ENCODE measurements at places on chromosomes 13 and 19. TPM values are rescaled to one million over a fixed set of nuclear protein-coding genes. Genes with fewer than 3 reads are reported as not detected.

Gene ZNF296
- 0.23 TPM for total RNA-seq

Gene SIGLEC8
- total RNA-seq: not detected

Gene ACTMAP
- 9.0 TPM for total RNA-seq

Gene TNPO2
- 48.6 TPM for total RNA-seq

Gene ZNF555
- 8.5 TPM for total RNA-seq

Gene ACER1
- not detected for total RNA-seq

Gene GRK1
- not detected for total RNA-seq

Gene APOC4
- not detected for total RNA-seq

Gene CEACAM7
- not detected for total RNA-seq

Gene SLC1A6
- not detected for total RNA-seq

DNA sequence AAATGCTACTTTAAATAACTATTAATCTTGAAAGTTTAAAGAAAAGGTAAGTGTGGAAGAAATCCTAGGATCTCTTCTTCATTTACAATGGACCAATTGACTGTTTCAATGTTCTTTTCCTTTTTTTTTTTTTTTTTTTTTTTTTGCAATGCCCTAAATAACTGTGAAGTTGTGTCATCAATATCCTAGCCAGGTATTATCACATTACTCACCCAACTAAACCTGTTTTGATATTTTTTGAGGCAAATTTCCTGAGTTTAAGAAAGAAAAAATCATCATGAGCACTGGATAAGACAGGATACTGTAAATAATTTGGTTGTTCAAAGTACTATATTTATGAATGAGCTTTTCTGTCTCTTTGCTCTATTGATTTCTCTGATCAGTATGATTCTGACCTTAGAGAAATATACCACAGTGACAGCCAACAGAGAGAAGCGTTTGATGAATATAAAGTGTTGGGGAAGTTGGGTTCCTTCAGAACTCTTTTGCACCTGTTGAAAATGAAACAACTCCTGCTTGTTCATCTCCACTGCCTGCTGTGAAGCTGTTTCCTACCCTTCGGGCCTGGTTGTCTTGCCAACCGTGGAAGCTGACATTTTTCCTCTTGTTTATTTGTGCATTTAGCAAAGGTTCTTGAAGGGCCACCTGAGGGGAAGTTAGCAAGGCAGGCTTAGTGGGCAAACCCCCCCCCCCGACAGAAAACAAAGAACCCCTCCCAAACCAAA, 1220.5 kb upstream of the SLC10A2 start:
- no peaks in the 10 kb centered on the region for H3K36me3 ChIP-seq
- H3K27me3 ChIP-seq: no peaks in the 10 kb centered on the region
- DNase-seq: no peak
- H3K4me3 ChIP-seq: no peak overlapping the region

DNA sequence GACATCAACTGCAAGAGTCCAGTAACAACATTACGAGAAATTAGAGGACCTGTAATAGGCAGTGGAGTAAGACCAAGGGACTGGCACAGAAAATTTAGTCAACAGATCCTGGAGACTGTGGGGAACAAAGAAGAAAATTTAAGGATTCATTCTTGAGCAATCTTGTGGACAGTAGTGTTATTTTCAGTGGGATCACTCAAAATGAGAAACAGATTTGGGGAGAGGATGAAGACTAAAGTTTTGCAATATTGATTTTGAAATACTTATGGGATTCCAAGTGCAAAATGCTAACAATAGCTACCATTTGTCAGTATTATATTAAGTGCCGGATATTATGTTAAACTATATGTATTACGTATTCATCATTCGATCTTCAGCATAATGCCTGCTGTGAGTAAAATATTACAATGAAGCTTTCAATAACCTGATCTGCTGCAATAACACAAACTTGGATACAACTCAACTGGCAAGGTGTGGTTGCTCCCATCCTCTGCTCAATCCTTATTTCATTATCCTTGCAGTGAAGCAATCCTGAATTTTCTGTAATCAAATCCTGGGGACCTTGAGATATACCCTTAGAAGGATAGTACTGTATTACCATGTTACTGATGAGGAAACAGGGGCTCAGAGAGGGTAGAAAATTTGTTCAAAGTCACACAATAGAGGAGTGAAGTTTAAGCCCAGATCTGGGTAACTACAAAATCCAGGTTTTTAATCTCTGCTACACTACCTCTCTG, 84.2 kb downstream of the SACS start:
- no peaks in the 10 kb centered on the region for H3K27me3 ChIP-seq
- H3K36me3 ChIP-seq: no peaks in the 10 kb centered on the region
- no peak for DNase-seq
- no peaks in the 10 kb centered on the region for H3K4me1 ChIP-seq

DNA sequence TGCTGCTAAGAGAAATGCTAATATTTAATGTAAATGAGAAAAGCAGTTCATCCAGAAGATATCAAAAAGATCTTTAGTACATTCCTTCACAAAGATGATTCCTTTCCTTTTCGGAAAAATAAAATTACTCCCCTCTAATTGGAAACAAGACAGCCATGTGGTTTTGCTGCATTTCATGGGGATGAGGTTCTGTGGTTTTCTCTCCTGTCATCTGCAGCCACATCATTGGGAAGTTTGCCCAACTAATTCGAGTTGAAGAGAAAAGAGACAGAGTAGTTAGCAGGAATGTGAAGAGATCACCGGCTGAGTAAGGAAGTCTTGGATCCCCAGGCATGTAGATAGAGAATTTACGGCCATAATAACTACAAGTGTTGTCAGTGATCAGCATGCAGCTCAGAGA, 122.1 kb downstream of the CYSLTR2 start:
- H3K36me3 ChIP-seq: no peaks in the 10 kb centered on the region
- H3K27me3 ChIP-seq: no peaks in the 10 kb centered on the region
- DNase-seq: no peak
- peaks cover 4% of the 10 kb centered on the region for H3K4me1 ChIP-seq

GRCh38 chr19:13794398-13794756, 866 bp upstream of the ZSWIM4 start:
- H3K4me1 ChIP-seq: peaks cover 35% of the 10 kb centered on the region
- peak overlapping the region; percentile 73 for H3K4me3 ChIP-seq
- peak; percentile 86 for DNase-seq
- H3K36me3 ChIP-seq: no peaks in the 10 kb centered on the region
- peak overlapping the region; percentile 92 for H3K27ac ChIP-seq

DNA sequence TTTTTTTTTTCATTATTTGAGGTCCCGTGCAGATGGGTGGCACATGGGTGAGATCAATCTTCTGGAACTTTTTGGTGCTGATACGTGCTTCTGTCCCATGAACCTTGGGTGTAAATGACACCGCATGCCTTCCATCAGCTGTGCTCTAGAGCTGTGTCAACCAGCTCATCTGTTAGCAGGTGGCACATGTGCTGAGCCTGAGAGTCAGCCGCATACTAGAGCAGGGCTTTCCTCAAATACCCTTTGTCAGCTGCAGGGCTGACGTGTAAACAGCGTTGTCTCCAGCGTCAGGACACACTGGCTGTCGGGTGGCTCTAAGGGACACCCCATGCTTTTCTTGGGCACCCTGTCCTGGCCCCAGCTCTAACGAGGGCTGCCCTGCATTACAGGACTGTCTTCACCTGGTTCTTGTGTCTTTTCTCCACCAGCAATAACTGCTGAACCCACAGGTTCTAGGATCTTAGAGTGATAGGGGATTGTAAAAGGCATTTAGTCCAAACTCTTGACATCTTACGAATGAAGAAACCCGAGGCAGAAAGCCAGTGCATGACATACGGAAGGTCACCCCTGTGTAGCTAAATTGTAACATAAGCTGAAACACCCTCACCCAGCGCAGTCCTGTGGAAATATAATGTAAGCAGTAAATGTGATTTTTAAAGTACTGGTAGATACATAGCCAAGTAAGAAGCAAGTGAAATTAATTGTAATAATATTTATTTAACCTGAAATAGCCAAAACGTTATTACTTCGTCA, 119.5 kb downstream of the LRCH1 start:
- no peak for DNase-seq
- no peaks in the 10 kb centered on the region for H3K36me3 ChIP-seq
- no peaks in the 10 kb centered on the region for H3K27me3 ChIP-seq
- H3K4me1 ChIP-seq: peaks cover 2% of the 10 kb centered on the region
- H3K27ac ChIP-seq: no peak overlapping the region

DNA sequence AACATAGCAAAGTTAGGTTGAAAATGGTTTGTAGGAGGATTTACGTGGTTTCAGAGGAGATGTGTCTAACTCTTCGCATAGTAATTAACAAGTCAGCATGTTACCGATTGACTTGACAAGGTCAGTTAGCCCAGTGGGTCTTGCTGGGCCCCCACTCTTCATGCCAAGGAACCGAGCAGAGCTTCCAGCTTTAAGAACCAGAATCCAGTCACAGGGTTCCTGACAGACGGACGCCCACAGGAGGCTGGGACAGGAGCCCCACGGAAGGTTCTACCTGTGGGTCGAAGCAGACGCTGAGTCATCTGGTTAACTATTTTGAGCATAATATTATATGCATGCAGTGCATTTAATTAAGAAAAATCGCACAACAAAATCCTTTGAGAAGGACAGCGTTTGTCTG, 3.5 kb downstream of the TMEM255B start:
- no peak for DNase-seq
- H3K36me3 ChIP-seq: no peaks in the 10 kb centered on the region
- no peaks in the 10 kb centered on the region for H3K4me1 ChIP-seq
- H3K27ac ChIP-seq: no peak overlapping the region
- H3K4me3 ChIP-seq: no peak overlapping the region

DNA sequence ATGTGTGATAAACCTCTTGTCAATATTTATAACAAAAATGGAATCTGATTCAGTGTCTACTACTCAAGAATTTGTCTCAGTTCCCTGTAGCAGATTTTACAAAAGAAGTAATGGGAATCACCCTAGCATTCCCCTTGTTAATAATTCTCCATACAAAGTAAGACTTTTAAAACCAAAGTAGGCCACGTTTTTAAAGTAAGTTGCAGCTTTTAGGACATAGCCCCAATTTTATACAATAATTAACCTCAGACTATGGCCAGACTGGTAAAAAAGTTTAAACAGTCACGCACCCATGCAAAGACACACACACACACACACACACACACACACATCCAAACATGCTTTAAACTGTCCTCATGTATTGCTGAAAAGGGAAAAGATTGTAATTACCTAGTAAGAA, 589.9 kb downstream of the PCDH9 start:
- no peaks in the 10 kb centered on the region for H3K36me3 ChIP-seq
- no peak for DNase-seq
- no peaks in the 10 kb centered on the region for H3K4me1 ChIP-seq
- H3K27me3 ChIP-seq: no peaks in the 10 kb centered on the region
- no peak overlapping the region for H3K4me3 ChIP-seq

- H3K27me3 ChIP-seq: no peaks in the 10 kb centered on the region
- DNase-seq: no peak
- H3K27ac ChIP-seq: no peak overlapping the region
- no peak overlapping the region for H3K4me3 ChIP-seq
- no peaks in the 10 kb centered on the region for H3K36me3 ChIP-seq
These were observed 527.9 kb downstream of the MYO16 start for GRCh38 chr13:109157275-109157674.

- H3K36me3 ChIP-seq: no peaks in the 10 kb centered on the region
- H3K27ac ChIP-seq: no peak overlapping the region
- no peak overlapping the region for H3K4me3 ChIP-seq
These were observed 64.3 kb downstream of the CACNA1A start for GRCh38 chr19:13441810-13442512.

GRCh38 chr19:15488489-15489226, 9.4 kb upstream of the PGLYRP2 start:
- H3K4me1 ChIP-seq: no peaks in the 10 kb centered on the region
- DNase-seq: peak; percentile 49
- no peaks in the 10 kb centered on the region for H3K27me3 ChIP-seq
- H3K4me3 ChIP-seq: no peak overlapping the region
- no peaks in the 10 kb centered on the region for H3K36me3 ChIP-seq

DNA sequence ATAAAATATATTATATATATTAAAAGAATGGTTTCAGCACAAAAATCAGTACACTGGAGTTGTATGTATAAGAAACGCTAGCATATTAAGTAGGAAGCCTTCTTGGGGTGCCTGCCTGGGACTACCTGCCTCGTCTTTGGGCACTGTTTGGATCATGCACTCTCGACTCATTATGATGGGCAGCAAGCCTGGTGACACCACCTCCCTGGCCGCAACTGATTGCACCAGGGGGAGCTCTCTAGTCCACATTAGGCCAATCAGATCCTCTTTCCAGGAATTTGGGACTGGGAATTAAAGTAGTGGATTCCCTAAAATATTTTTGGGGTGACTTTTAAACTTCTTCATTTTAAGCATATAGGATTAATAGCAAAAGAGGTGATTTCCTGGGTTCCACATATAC, 56.0 kb upstream of the RGCC start:
- no peaks in the 10 kb centered on the region for H3K27me3 ChIP-seq
- no peak overlapping the region for H3K27ac ChIP-seq
- H3K4me3 ChIP-seq: no peak overlapping the region
- no peaks in the 10 kb centered on the region for H3K36me3 ChIP-seq

DNA sequence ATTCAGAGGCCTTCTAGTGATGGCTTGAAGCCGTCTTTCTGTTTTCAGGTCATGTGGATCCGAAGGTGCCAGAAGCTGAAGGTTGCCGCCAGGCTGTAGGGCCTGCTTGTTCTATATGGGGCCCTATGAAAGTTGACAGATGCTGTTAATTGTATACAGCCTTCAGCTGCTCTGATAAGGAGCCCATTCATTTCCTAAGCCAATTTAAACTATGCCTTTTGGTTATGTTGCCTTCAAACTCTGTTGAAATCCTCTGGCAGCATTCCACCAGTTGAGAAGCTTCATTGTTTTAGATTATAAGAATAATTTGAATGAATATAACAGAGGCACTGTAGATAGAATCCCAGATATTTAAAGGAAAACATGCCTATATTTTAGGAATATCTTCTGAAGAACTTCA, 34.4 kb downstream of the RAP2A start:
- no peaks in the 10 kb centered on the region for H3K36me3 ChIP-seq
- H3K4me3 ChIP-seq: no peak overlapping the region
- DNase-seq: no peak
- no peak overlapping the region for H3K27ac ChIP-seq

- DNase-seq: no peak
- peaks cover 62% of the 10 kb centered on the region for H3K4me1 ChIP-seq
- H3K27me3 ChIP-seq: no peaks in the 10 kb centered on the region
- H3K27ac ChIP-seq: no peak overlapping the region
- H3K4me3 ChIP-seq: no peak overlapping the region
These were observed 22.0 kb downstream of the COL4A1 start for GRCh38 chr13:110284779-110285484.

DNA sequence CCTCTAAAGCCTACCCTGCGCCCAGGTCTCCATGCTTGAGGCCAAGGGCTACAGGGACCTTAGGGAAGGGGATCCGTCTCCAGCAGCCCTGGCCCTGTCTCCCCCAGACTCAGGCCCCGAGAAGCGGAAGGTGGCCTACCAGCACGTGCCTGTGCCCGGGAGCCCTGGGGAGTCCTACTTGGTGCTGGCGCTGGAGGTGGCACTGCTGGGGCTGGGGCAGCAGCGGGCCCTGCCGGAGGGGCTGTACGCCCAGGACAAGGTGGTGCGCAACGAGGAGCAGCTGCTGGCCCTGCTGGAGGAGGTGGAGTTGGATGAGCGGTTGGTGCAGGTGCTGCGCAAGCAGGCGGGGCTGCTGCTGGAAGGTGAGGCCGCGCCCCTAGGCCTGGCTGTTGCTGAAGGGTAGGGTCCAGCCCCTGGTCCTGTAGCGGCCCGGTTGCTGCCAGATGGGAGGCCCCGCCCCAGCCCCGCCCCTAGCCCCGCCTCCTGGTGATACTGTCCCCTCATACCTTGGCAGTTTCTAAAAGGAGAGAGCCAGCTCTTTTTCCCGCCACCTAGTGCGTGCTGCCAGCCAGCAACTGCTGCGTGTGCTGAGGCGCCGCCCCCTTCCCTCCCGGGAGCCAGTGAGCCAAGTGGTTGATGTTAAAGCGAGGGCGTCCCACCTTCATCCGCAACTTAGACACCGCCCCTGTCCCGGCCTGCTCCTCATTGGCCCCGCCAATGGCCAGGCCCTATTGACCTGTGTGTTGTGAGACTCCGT, 22.6 kb downstream of the ZSWIM4 start:
- DNase-seq: no peak
- peaks cover 6% of the 10 kb centered on the region for H3K4me1 ChIP-seq
- no peaks in the 10 kb centered on the region for H3K27me3 ChIP-seq
- H3K4me3 ChIP-seq: no peak overlapping the region
- no peak overlapping the region for H3K27ac ChIP-seq
